ENCODE measurements at places on chromosomes 2 and 18. TPM values are rescaled to one million over a fixed set of nuclear protein-coding genes. Genes with fewer than 3 reads are reported as not detected.

GRCh38 chr18:32730068-32730467, 42.8 kb downstream of the KLHL14 start:
- H3K4me3 ChIP-seq, result peak overlapping the region; percentile 29
- H3K27ac ChIP-seq, result no peak overlapping the region
- H3K4me1 ChIP-seq, result no peaks in the 10 kb centered on the region
- no peaks in the 10 kb centered on the region for H3K36me3 ChIP-seq

GRCh38 chr18:79465392-79465991, 69.8 kb downstream of the NFATC1 start:
- H3K36me3 ChIP-seq, result peaks cover 44% of the 10 kb centered on the region
- no peaks in the 10 kb centered on the region for H3K27me3 ChIP-seq
- H3K27ac ChIP-seq, result peak overlapping the region; percentile 4

- no peaks in the 10 kb centered on the region for H3K36me3 ChIP-seq
- H3K4me3 ChIP-seq, result peak overlapping the region; percentile 66
- no peak for DNase-seq
- H3K27me3 ChIP-seq, result peaks cover 6% of the 10 kb centered on the region
These were observed 362.3 kb downstream of the MYCN start for GRCh38 chr2:16302431-16303272.

- H3K27me3 ChIP-seq, result peaks cover 9% of the 10 kb centered on the region
- H3K27ac ChIP-seq, result no peak overlapping the region
- H3K4me3 ChIP-seq, result no peak overlapping the region
- no peak for DNase-seq
- no peaks in the 10 kb centered on the region for H3K36me3 ChIP-seq
These were observed 79.6 kb upstream of the KCNE4 start for GRCh38 chr2:222972420-222972819.

GRCh38 chr2:58512878-58513277, 271.8 kb upstream of the FANCL start:
- H3K27me3 ChIP-seq, result peaks cover 2% of the 10 kb centered on the region
- H3K27ac ChIP-seq, result no peak overlapping the region
- no peak for DNase-seq
- H3K36me3 ChIP-seq, result no peaks in the 10 kb centered on the region

Gene NDC80
- 42.4 TPM for total RNA-seq

Gene INO80B
- 51.8 TPM for total RNA-seq

DNA sequence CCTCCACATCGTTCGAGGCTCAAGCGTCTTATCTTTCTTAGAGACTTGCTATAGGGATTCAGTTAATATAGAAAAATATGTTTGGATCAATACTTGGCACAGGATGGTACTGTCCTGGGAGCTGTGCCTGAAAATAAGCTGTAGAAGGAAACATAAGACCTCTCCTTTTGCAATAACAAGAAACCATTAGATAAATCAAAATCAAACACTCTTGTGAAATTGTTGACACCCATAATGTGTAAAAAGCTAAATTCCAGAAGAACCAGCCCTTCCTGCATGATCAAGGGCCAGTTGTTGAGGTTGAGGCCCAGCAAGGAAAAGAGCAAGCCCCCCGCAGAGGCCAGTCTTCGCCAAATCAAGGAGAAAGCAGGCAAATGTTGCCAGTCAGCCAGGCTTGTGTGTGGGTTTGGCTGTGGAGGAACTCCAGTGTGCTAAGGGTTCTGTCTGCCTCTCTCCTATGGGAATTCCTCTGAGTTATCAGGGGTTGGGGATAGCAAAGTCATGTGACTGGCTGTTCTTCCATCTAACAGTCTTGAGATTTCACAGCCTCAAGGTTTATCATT, 185.7 kb downstream of the ACKR3 start:
- H3K27me3 ChIP-seq, result no peaks in the 10 kb centered on the region
- H3K4me3 ChIP-seq, result no peak overlapping the region
- no peaks in the 10 kb centered on the region for H3K4me1 ChIP-seq

DNA sequence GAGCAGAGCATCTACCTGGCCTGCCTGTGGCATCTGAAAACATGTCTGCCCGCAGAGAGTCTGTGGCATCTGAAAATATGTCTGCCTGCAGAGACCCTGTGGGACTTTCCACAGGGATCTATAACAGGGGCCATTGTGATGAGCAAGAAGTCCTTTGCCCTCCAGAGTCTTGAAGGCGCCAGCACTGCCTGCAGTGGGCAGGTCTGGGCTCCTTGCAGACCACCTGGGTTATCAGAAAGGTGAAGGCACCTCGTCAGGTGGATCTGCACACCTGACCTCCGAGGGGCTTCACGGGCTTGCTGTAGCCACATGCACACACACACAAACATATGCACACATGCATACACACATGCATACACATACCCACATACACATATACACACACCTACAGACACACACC, 189.5 kb upstream of the HDAC4 start:
- no peaks in the 10 kb centered on the region for H3K36me3 ChIP-seq
- H3K4me1 ChIP-seq, result no peaks in the 10 kb centered on the region
- H3K27me3 ChIP-seq, result no peaks in the 10 kb centered on the region
- H3K27ac ChIP-seq, result no peak overlapping the region
- no peak for DNase-seq

DNA sequence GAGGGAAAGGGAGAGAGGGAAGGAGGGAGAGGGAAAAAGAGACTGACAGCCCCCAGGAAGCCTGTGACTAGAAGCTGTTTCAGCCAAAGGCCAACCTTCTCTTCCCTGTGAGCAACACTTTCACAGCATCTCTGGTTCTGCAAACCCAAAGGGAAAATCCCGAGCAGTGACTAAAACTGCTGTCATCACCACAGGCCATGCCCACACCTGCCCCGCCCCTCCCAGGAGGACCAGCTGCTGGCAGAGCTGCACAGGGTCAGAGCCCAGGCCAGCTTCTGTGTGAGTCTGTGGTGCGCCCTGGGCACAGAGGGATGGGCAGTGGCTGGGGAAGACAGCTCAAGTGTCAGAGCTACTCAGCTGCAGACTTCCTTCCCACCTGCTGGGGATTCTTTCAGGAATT, 64.9 kb upstream of the OTOS start:
- DNase-seq, result peak; percentile 64
- no peak overlapping the region for H3K27ac ChIP-seq
- H3K36me3 ChIP-seq, result no peaks in the 10 kb centered on the region

Data from activated CD4-positive, alpha-beta T cell treated with anti-CD3 and anti-CD28 coated beads, Interleukin-2, amount 10 ng/mL, durations not matched to agents 24 days and 14 days (primary cell).